Renal pelvis (tissue), 12 donors: ENCODE measurements at places on chromosomes 16 and 17.

DNA sequence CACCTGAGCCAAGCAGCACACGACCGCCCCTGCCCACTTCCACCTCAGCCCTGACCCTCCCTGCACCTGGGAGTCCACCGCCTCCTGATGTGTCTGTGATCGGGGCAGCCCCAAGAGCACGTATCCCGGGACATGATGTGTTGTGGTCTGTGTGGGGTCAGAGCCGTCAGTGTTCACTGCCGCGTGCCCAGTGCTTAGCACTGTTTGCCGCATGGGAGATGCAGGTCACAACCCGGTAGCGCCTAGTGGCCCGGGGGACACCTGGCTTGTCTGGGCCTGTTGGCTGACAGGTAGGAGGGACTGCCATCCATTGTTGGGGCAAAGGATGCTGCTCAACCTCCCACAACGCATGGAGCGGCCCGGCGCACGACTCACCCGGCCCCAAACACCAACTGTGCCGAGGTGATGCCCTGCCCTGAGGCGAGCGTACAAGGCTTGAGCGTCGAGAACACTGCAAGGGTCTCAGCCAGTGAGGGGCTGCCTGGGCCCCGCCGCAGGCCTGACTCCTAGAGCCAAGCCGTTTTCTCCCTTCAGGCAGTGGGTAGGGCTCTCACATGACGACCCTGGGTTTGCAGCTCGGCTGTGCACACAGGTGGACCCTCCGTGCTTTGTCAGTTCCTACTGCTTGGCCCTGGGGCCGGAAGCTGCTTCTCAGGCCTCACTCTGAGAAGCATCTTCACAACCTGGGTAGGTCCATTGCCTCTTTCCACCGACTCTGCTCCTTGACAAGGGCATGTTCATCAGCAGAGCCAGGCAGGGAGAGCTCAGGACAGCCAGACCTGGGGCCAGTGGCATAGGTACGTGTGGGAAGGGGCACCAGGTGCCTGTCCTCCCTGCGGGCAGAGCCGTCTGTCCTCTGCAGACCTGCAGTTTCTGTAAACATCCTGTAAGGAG lies 5.9 kb upstream of the C16orf95 start:
- DNase-seq: no peak

DNA sequence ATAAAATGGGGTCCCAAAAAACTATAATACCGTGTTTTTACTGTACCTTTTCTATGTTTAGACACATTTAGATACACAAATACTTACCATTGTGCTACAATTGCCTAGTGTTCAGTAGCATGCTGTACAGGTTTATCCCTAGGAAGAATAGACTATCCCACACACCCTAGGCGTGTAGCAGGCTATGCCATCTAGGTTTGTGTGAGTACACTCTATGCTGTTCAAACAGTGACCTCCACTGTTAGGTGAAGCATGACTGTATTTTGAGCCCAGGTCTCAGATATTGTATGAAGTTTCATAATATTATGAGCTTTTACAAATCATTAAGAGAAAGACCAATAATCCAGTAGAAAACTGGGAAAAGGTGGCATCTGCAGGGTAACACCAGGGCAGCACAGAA lies 23.6 kb downstream of the MILR1 start:
- DNase-seq: no peak

DNA sequence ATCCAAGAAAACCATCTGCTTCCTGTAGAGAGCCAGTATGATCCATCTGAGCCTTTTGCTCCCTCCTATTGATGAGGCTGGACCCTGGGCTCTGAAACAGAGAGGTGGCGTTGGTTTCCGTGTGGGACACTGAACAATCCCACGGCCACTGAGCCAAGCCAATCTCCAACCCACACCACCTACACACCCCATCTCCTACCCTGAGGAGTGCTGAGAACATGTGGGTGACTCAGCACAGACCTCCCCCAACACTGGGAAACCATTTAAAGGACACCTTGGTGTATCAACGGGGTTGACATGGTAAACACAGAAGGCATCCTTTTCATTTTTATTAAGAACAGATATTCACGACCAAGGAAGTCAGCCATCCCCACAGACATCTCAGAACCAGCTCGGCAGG lies 332.1 kb downstream of the SLC39A11 start:
- no peak for DNase-seq

DNA sequence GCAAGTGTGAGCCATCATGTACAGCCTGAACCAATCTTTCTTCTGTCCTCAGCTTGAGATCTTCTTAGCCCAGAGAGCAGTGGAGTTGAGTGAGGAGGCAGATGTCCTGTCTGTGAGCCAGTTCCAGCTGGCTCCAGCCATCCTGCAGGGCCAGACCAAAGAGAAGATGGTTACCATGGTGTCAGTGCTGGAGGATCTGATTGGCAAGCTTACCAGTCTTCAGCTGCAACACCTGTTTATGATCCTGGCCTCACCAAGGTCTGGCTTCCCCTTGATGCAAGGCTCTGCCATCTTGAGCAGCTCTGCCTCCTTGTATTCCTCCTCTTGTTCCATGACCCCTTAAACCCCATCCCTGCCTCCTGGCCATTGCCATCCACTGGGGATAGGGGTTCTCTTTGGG lies 9.6 kb downstream of the CDK5RAP3 start:
- DNase-seq: no peak

GRCh38 chr16:10625595-10626357 lies 45.4 kb upstream of the EMP2 start:
- DNase-seq: no peak

GRCh38 chr16:73204359-73205152 lies 156.6 kb upstream of the ZFHX3 start:
- DNase-seq: no peak

GRCh38 chr17:39774047-39774446 lies 36.3 kb downstream of the GRB7 start:
- DNase-seq: no peak

- DNase-seq: no peak
These were observed 34.9 kb downstream of the CMC2 start for GRCh38 chr16:80971819-80972218.

GRCh38 chr16:49410226-49410625 lies 36.6 kb downstream of the C16orf78 start:
- DNase-seq: no peak

DNA sequence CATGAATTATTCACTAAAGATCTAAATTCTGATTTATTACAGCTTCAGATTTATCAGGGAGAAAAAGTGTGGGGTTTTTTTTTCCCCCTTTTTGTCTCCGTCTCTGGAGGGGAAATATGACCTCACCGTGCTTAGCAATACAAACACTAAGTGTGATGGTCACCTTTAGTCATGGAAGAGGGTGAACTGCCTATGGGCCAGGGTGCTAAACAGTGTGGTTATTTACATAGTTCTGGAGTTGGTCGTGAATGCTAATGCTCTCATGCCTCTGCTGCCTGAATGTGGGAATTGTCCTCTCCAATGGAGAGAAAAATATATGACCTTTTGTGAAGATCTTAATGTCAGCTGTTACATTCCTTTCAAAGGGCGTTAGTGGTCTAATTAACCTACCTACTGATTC lies 44.8 kb upstream of the MSI2 start:
- DNase-seq: no peak

GRCh38 chr16:10579965-10580882 lies at the start of gene EMP2:
Gene EMP2 (minus strand): TSS chr16:10580598. CDS start chr16:10547617, 32,981 bp downstream.
- peak; percentile 75 for DNase-seq

GRCh38 chr16:13194766-13195165 lies 293.4 kb downstream of the SHISA9 start:
- DNase-seq: no peak

DNA sequence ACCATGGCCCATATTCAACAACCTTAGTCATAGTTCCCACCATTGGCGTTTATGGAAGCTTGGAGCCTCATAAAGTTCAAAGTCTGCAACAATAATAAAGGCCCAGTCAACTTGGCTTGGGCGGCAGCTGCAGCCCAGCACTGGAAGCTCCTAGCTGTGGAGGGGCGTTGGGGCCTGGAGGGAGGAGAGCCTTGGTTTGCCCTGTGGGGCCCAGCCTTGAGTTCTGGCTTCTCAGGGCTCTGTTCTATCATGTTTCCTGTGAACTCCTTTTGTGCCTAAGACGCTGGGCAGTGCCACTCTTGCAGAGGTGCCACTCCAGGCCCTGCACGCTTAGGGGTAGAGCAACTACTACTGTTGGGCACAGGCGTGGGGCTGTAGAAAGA lies 927 bp upstream of the ENGASE start:
- DNase-seq: no peak

- no peak for DNase-seq
These were observed 24.7 kb downstream of the KDM8 start for GRCh38 chr16:27228045-27228444.
